ENCODE measurements at places on chromosomes 13 and 19. TPM values are rescaled to one million over a fixed set of nuclear protein-coding genes. Genes with fewer than 3 reads are reported as not detected.

GRCh38 chr19:57057036-57057686 lies 62.6 kb upstream of the USP29 start:
- DNase-seq = no peak

GRCh38 chr19:54795758-54796157 lies 7.7 kb upstream of the KIR2DL4 start:
- no peak for DNase-seq

SLC10A2 gene
- total RNA-seq = not detected

ENOX1 gene
- total RNA-seq = 0.35 TPM

CATSPERD gene
- total RNA-seq = not detected

ADAMTS10 gene
- total RNA-seq = 0.60 TPM

Data from PC-9 (cell line).